Lung (tissue), 17 donors: ENCODE measurements at places on chromosomes 2 and 18. TPM values are rescaled to one million over a fixed set of nuclear protein-coding genes. Genes with fewer than 3 reads are reported as not detected.
A peak's percentile ranks its signal among the peaks of the same experiment; 100 is the strongest.

DNA sequence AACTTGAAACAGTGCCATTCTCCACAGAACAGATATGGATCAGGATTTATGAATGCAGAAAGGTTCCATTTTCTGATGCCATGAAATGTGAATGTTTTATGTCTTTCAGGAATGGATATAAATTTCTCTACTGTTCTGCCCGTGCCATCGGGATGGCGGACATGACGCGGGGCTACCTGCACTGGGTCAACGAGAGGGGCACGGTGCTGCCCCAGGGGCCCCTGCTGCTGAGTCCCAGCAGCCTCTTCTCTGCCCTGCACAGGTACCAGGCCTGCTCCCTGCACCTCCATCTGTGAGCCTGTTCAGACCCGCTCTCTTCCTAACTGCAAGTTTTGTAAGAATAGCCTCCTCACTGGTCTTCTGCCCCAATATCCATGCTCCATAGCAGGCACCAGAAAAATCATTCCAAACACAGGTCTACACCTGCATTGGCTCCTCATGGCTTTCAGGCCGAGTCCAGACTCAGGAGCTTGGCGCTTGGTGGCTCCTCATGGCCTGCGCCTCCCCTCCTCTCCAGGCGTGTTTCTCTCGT lies 68.6 kb downstream of the LPIN1 start:
- no peaks in the 10 kb centered on the region for H3K27me3 ChIP-seq
- no peak for DNase-seq
- no peak overlapping the region for H3K27ac ChIP-seq
- H3K36me3 ChIP-seq, result peaks cover 5% of the 10 kb centered on the region

DNA sequence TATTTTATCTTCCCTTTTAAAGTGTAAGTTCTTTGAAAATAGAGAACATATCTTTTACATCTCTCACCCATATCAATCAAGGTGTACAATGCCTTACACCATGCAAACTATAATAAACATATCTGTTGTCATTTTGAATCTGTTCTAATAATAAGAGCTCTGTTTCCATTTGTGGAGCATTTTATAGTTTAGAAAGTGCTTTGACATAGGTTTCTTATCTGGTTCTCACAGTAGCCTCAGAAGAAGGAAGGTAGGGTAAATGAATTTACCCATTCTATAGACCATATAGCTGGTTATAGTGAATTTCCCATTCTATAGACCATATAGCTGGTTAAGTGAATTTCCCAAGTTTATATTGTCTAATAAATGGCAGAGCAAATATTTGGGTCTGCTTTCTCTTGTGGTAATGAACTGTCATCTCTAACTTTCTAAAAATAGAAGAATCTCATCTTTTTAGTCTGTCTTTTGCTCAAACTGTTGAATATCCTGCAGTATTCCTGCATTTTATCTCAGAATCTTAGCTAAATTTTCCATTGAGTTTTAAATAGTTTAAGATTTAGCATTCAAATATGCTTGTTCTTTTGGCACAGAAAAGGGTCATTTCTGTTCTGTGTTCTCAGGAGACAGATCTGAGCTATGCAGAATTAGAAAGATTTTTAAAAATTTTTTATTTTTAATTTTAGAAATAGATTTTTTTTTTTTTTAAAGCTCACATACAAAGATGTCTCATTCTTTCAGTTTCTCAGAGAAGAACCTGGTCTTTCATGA lies 80.7 kb upstream of the STON1 start:
- DNase-seq, result no peak
- H3K36me3 ChIP-seq, result peaks cover 5% of the 10 kb centered on the region
- H3K27ac ChIP-seq, result no peak overlapping the region
- H3K4me3 ChIP-seq, result no peak overlapping the region
- no peaks in the 10 kb centered on the region for H3K27me3 ChIP-seq
- peaks cover 14% of the 10 kb centered on the region for H3K4me1 ChIP-seq

- H3K27ac ChIP-seq, result peak overlapping the region; percentile 69
- peaks cover 6% of the 10 kb centered on the region for H3K4me1 ChIP-seq
- no peak overlapping the region for H3K4me3 ChIP-seq
- no peaks in the 10 kb centered on the region for H3K36me3 ChIP-seq
- H3K27me3 ChIP-seq, result no peaks in the 10 kb centered on the region
These were observed 99.0 kb downstream of the ZFP36L2 start for GRCh38 chr2:43127208-43127940.

GRCh38 chr2:66982766-66983165 lies 414.4 kb upstream of the ETAA1 start:
- H3K27ac ChIP-seq, result no peak overlapping the region
- no peak overlapping the region for H3K4me3 ChIP-seq
- H3K4me1 ChIP-seq, result no peaks in the 10 kb centered on the region
- no peak for DNase-seq

UGT1A1 gene
- total RNA-seq, result 0.49 TPM

GRCh38 chr2:10900216-10901109 lies 11.3 kb upstream of the KCNF1 start:
- H3K4me1 ChIP-seq, result no peaks in the 10 kb centered on the region
- no peak for DNase-seq
- no peak overlapping the region for H3K27ac ChIP-seq

DNA sequence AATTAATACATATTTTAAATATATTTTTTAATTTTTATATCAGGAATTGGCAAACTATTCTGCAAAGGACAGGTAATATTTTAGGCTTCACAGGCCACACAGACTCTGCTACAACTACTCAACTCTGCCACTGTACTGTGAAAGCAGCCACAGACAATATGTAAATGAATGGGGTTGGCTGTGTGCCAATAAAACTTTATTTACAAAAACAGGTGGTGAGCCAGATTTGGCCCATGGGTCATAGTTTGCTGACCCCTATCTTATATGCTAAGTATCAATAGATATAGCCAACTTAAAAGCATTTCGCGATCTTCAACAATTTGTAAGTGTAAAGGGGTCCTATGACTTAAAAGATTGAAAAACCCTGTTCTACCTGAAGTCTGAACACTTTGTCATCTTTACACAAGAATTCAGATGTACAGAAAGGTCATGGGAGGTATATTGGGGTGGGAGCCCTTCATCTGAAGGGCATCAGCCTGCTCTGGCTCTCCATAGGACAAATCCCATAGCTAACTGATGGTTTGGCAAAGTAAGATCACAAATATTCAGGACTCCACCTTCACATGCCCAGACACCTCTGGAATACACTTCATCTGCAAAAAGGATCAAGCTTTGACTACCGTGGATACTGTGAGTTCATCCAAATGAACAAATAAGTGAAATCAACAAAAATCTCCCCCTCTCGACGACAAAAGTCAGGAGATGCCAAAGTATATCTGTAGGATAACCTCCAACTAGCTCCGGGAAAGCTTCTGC lies 65.9 kb downstream of the C1D start:
- no peaks in the 10 kb centered on the region for H3K36me3 ChIP-seq
- no peaks in the 10 kb centered on the region for H3K27me3 ChIP-seq
- DNase-seq, result no peak
- no peaks in the 10 kb centered on the region for H3K4me1 ChIP-seq
- H3K27ac ChIP-seq, result no peak overlapping the region
- no peak overlapping the region for H3K4me3 ChIP-seq

CDKL4 gene
- 1.5 TPM for total RNA-seq

GRCh38 chr2:237064203-237065070 lies 21.3 kb upstream of the COPS8 start:
- H3K4me1 ChIP-seq, result peaks cover 31% of the 10 kb centered on the region
- no peaks in the 10 kb centered on the region for H3K27me3 ChIP-seq
- no peak for DNase-seq
- no peaks in the 10 kb centered on the region for H3K36me3 ChIP-seq
- no peak overlapping the region for H3K4me3 ChIP-seq

GRCh38 chr2:150075831-150076230 lies 411.6 kb downstream of the RND3 start:
- no peaks in the 10 kb centered on the region for H3K36me3 ChIP-seq
- H3K4me3 ChIP-seq, result no peak overlapping the region
- H3K27ac ChIP-seq, result no peak overlapping the region
- no peak for DNase-seq
- no peaks in the 10 kb centered on the region for H3K4me1 ChIP-seq
- H3K27me3 ChIP-seq, result no peaks in the 10 kb centered on the region

DNA sequence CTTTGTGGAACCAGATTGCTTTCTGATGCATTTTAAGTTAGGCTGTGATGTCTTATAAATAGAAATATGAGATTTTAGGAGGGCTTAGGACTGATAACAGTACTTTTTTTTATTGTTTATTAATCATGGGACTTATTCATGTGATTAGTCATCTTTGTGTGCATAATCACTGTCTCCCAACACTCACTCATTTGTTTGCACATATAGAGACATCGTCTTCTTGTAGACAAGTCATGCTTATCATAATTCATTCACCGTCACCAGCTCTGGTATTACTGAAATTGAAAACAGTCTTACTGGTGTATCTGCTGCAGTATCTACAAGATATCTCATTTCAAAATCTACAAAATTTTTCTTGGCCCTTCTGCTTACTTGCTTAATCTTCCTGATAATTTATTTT lies 45.8 kb downstream of the WDR7 start:
- DNase-seq, result no peak
- H3K4me3 ChIP-seq, result no peak overlapping the region
- H3K36me3 ChIP-seq, result peaks cover 2% of the 10 kb centered on the region
- no peaks in the 10 kb centered on the region for H3K27me3 ChIP-seq
- H3K4me1 ChIP-seq, result no peaks in the 10 kb centered on the region

DNA sequence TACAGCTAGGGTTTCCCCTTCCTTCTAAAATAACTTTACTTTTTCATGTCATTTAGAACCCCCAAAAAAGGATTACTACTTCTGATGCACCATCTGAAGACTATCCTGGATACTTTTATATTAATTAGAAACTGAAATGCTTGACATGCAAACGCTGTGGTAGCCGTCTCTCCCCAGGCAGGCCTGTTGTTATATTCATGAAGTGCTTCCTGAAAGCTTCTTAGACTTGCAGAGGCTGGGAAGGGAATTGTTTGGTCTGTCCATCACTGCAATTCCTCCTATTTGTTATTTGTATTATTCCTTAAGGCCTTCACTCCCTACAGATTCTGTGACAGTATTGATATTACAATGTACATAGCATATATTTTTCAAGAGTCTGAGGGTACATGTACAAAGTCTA lies 370.2 kb downstream of the NRXN1 start:
- no peaks in the 10 kb centered on the region for H3K36me3 ChIP-seq
- DNase-seq, result no peak
- no peaks in the 10 kb centered on the region for H3K27me3 ChIP-seq
- no peaks in the 10 kb centered on the region for H3K4me1 ChIP-seq
- H3K4me3 ChIP-seq, result no peak overlapping the region

DNA sequence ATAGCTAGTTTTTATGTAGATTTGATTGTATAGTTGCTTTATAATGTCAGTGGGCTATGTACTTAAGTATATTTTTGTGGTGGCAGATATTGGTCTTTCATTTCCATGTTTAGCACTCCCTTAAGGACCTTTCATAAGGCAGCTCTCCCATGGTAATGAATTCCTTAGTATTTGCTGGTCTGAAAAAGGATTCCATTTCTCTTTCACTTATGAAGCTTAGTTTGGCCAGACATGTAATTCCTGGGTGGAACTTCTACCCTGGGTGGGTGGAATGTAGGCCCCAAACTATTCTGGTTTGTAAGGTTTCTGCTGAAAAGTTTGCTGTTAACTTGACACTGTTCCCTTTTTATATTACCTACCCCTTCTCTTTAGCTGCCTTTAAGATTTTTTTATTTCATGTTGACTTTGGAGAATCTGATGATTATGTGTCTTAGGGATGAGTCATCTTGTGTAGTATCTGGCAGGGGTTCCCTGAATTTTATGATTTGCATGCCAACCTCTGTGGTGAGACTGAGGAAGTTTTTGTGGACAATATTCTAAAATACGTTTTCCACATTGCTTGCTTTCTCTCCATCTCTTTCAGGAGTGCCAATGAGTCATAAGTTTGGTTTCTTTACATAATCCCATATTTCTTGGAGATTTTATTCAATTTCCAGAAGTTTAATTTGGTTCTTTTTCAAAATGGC lies 65.4 kb upstream of the VRK2 start:
- H3K27me3 ChIP-seq, result no peaks in the 10 kb centered on the region
- DNase-seq, result no peak
- no peak overlapping the region for H3K27ac ChIP-seq
- no peak overlapping the region for H3K4me3 ChIP-seq
- H3K36me3 ChIP-seq, result no peaks in the 10 kb centered on the region

DNA sequence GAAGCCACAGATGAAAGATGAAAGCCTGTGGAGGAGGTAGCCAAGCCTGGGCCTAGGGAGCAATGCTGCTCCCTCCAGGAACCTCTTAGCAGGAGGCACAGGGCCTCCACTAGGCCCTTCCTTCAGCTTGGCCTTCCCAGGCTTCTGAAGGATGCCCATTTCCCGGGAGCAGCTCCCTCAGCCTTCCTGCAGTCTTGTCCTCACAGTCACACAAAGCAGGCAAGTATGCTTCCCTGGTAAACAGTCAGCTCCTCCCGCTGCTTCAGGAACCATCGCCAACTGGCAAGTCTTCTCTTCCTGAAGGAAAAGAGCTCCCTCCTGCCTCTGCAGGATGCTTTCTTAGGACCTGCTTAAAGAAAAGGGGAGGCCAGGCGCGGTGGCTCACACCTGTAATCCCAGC lies 53.2 kb downstream of the SMAD7 start:
- peak; percentile 63 for DNase-seq
- H3K27ac ChIP-seq, result peak overlapping the region; percentile 41
- no peaks in the 10 kb centered on the region for H3K36me3 ChIP-seq
- H3K4me1 ChIP-seq, result peaks cover 7% of the 10 kb centered on the region

GRCh38 chr2:100744589-100744988 lies 75.3 kb upstream of the NPAS2 start:
- no peaks in the 10 kb centered on the region for H3K36me3 ChIP-seq
- H3K27me3 ChIP-seq, result no peaks in the 10 kb centered on the region
- H3K4me1 ChIP-seq, result no peaks in the 10 kb centered on the region
- no peak overlapping the region for H3K4me3 ChIP-seq

DNA sequence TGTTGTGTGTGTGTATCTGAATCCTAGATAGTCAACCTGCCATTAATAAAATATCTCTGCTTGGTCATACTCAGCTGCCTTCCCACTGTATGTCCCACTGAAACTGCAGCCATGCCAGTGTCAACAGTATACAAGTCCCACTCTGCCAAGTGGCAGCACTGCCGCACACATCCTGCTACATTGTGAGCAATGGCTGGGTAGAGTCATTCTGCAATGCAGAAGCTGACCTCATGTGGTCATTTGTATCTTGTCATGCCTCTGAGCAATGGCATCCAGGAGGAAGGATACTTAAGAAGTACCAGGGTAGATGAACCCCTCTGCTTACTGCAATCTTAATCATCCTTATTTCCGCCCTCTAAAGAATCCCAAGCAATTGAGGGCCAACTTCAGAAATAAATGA lies 302.2 kb upstream of the DDX18 start:
- H3K27me3 ChIP-seq, result no peaks in the 10 kb centered on the region
- no peaks in the 10 kb centered on the region for H3K4me1 ChIP-seq
- H3K36me3 ChIP-seq, result no peaks in the 10 kb centered on the region
